Activated naive CD8-positive, alpha-beta T cell treated with anti-CD3 and anti-CD28 coated beads, Interleukin-2, amount 50 U/mL, for 24 hours (primary cell): ENCODE measurements at places on chromosomes 1 and 21.

GRCh38 chr1:10788592-10789006 lies 7.8 kb downstream of the CASZ1 start:
- no peaks in the 10 kb centered on the region for H3K36me3 ChIP-seq
- H3K4me3 ChIP-seq, result no peak overlapping the region
- H3K4me1 ChIP-seq, result peaks cover 4% of the 10 kb centered on the region
- peaks cover 31% of the 10 kb centered on the region for H3K27me3 ChIP-seq
- no peak overlapping the region for H3K27ac ChIP-seq

DNA sequence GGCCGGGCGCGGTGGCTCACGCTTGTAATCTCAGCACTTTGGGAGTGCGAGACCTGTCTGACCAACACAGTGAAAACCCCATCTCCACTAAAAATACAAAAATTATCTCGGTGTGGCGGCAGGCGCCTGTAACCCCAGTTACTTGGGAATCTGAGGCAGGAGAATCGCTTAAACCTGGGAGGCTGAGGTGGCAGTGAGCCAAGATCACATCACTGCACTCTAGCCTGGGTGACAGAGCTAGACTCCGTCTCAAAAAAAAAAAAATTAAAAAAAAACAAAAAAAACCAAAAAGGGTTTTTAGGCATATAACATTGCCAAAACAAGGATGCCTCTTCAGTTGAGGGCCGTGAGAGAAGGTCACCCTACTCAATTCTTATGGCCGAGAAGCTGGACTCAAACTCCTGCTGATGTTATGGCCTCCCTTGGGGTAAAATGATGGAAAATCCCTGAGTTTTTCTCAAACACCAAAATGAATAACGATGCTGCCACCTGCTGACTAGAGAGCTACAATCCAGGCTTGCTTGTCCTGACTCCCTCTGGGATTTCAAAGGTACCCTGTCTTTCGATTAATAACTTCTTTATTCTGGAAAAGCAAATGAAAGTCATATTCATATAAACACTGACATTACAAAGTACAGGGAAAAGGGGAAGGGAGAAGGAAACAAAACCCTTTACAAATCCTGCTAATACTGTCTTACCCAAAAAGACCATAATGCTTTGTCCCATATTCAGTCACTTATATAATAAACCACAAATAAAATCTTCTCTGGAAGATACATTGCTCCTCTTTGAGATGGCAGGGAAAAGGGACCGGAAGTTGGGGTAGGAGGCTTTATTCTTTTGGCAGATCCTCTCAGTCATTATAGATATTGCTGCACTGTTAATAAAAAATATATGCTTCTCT lies 10.7 kb downstream of the RAB42 start:
- no peak overlapping the region for H3K27ac ChIP-seq
- DNase-seq, result no peak
- no peak overlapping the region for H3K4me3 ChIP-seq
- H3K27me3 ChIP-seq, result no peaks in the 10 kb centered on the region

- H3K27ac ChIP-seq, result peak overlapping the region; percentile 96
- peak; percentile 17 for DNase-seq
- H3K4me3 ChIP-seq, result peak overlapping the region; percentile 36
- H3K27me3 ChIP-seq, result no peaks in the 10 kb centered on the region
These were observed 133.6 kb downstream of the TGFBR3 start for GRCh38 chr1:91752324-91752723.

- H3K36me3 ChIP-seq, result no peaks in the 10 kb centered on the region
- H3K27me3 ChIP-seq, result peaks cover 8% of the 10 kb centered on the region
- no peaks in the 10 kb centered on the region for H3K4me1 ChIP-seq
- no peak overlapping the region for H3K27ac ChIP-seq
- no peak overlapping the region for H3K4me3 ChIP-seq
These were observed 98.9 kb upstream of the DPYD start for GRCh38 chr1:98019747-98020146.

DNA sequence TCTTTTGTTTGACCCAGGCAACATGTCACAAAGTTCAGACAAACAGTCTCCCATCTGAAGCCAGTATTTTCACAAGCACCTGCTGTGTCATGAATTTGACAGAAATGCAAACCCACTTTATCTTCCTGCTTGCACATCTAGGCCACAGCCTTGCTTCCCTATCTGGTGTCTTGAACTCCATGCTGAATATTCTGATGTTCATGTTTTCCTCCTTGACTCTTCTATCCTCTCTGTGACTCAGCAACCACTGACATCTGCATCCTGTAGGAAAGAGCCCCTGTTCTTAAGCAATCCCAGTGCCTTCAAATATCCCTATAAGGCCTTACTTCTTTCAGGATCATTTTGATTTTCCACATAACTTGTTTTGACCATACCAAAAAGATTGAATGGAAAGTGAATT lies 6.5 kb downstream of the CD55 start:
- no peak for DNase-seq
- peak overlapping the region; percentile 51 for H3K27ac ChIP-seq

DNA sequence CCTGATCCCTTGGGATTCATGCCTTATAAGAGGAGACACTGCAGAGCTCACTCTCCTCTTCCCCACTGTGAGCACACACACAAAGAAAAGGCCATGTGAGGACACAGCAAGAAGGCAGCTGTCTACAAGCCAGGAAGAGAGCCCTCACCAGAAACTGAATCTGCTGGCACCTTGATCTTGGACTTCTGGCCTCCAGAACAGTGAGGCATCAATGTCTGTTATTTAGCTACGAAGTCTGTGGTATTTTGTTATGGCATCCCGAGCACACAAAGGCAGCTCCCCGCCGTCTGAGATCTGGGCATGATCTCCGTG lies 47.1 kb upstream of the RPL11 start:
- no peaks in the 10 kb centered on the region for H3K27me3 ChIP-seq
- H3K4me3 ChIP-seq, result no peak overlapping the region
- no peaks in the 10 kb centered on the region for H3K4me1 ChIP-seq
- H3K36me3 ChIP-seq, result no peaks in the 10 kb centered on the region
- no peak overlapping the region for H3K27ac ChIP-seq

GRCh38 chr1:25598879-25599278 lies 17.7 kb upstream of the MAN1C1 start:
- peaks cover 5% of the 10 kb centered on the region for H3K27me3 ChIP-seq
- H3K36me3 ChIP-seq, result no peaks in the 10 kb centered on the region
- DNase-seq, result no peak
- H3K27ac ChIP-seq, result no peak overlapping the region

DNA sequence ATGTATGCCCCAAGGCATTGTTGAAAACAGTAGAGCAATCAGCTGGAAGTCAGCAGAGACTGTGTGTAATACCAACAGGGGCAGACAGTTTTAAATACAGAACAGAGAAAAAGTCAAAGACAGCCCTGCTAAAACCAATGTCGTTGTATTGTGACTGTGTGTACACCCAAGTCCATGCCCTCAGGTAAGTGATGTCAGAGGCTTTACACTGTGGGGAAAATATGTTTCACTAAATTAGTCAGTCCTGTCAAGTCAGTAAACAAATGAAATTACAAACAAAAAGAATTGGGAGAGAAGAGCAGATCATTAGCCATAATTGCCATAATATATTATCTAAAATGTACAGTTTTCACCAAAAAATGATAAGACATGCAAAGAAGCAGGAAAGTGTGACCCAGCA lies 2.4 kb upstream of the CYP2J2 start:
- H3K4me1 ChIP-seq, result peaks cover 15% of the 10 kb centered on the region
- no peak overlapping the region for H3K4me3 ChIP-seq

DNA sequence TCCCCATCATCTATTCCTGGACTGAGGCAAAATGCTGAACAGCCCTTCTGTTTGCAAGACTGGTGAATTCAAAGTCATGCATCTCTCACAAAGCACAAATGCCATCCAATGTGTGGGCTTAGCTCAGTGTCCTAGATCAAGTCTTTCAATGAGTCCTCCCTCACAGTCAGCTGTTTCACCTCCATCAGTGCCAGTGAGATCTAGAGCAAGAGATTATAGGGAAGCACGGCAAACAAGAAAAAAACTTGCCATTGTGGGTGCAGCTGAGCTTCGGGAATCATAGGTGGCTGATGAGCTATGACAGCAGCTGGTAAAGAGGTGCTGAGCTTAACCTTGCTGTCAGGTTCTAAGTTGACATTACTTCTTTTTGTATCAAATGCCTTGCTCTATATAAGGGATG lies 130.2 kb downstream of the LMX1A start:
- H3K27me3 ChIP-seq, result peaks cover 2% of the 10 kb centered on the region
- H3K36me3 ChIP-seq, result no peaks in the 10 kb centered on the region
- DNase-seq, result no peak
- no peak overlapping the region for H3K4me3 ChIP-seq
- H3K27ac ChIP-seq, result no peak overlapping the region
- no peaks in the 10 kb centered on the region for H3K4me1 ChIP-seq

- peaks cover 77% of the 10 kb centered on the region for H3K4me1 ChIP-seq
- H3K4me3 ChIP-seq, result peak overlapping the region; percentile 29
- no peaks in the 10 kb centered on the region for H3K36me3 ChIP-seq
- H3K27ac ChIP-seq, result peak overlapping the region; percentile 66
These were observed 4.8 kb upstream of the IFNLR1 start for GRCh38 chr1:24191860-24192259.

DNA sequence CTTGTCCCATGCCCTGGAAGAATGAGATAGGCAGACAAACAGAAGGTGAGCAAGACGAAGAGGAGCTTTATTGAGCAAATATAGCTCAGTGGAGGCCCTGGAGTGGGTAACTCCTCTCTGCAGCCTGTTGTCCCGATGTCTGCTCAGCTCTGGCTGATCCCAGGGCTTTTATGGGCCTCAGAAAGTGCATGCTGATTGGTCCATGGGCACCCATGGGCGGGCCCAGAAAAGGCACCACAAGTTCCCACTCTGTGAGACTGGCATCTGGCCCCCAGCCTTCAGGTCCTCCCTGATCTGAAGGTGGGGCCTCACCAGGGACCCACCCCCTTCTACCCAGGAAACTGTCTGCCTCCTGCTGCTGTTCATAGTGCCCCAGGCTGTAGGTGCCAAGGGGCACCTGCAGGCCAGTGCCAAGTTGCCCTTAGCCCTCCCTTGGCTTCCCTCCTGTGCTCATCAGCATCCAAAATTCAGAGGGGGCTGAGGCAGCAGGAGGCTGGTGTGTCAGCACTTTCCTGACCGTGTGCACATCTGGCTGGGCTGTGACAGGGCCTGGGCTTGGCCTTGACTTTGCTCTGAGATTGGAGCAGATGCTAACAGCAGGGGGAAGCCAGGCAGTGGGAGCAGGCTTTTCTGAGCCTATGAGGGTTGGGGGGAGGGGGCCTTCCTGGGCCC lies 35.4 kb downstream of the ACTL8 start:
- no peaks in the 10 kb centered on the region for H3K36me3 ChIP-seq
- no peak overlapping the region for H3K27ac ChIP-seq
- peaks cover 14% of the 10 kb centered on the region for H3K27me3 ChIP-seq
- no peaks in the 10 kb centered on the region for H3K4me1 ChIP-seq

DNA sequence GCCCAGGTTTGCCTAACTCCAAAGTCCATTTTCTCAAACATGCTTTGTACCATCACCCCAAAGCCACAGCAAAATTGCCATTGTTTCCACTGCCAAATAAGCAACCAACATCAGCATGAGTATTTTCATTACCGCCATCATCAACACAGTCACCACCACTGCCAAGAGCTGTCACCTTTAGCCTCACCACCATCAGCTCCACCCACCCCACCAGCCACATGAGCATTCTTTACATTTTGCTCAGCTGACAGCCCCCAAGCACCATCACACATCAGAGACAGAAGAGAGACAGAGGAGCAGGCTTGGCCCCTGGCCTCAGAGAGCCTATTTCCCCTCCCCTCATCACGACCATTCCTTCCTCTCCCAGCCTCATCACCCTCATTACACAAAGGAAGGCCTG lies 42.7 kb downstream of the TAS1R2 start:
- H3K36me3 ChIP-seq, result no peaks in the 10 kb centered on the region
- DNase-seq, result no peak
- H3K4me3 ChIP-seq, result no peak overlapping the region
- no peaks in the 10 kb centered on the region for H3K4me1 ChIP-seq
- no peak overlapping the region for H3K27ac ChIP-seq

DNA sequence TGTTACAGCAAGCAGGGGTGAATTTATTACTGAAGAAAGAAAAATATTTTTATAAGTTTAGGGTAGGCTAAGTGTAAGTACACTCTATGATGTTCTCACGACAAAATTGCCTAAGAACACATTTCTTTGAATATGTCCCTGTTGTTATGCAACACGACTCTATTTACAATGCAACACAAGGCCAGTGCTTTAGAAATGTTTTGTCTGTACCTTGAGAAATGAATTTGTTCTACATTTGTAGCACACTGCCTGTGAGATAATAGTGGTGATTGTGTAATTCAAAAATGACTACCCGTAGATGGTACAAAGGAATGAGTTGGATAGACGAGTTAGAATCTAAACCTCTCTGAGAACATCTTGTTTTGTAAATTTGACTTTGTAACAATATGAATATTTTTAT lies 63.7 kb upstream of the IGSF5 start:
- H3K27ac ChIP-seq, result no peak overlapping the region
- no peaks in the 10 kb centered on the region for H3K27me3 ChIP-seq
- no peak overlapping the region for H3K4me3 ChIP-seq
- DNase-seq, result no peak
- no peaks in the 10 kb centered on the region for H3K4me1 ChIP-seq

- H3K4me3 ChIP-seq, result no peak overlapping the region
- H3K36me3 ChIP-seq, result peaks cover 1% of the 10 kb centered on the region
- no peak overlapping the region for H3K27ac ChIP-seq
- H3K27me3 ChIP-seq, result peaks cover 37% of the 10 kb centered on the region
- DNase-seq, result no peak
These were observed 635.9 kb downstream of the MATN1 start for GRCh38 chr1:30087465-30087864.

- DNase-seq, result no peak
- H3K4me3 ChIP-seq, result no peak overlapping the region
- H3K27me3 ChIP-seq, result no peaks in the 10 kb centered on the region
- peaks cover 26% of the 10 kb centered on the region for H3K36me3 ChIP-seq
- no peak overlapping the region for H3K27ac ChIP-seq
These were observed 12.9 kb upstream of the NUF2 start for GRCh38 chr1:163308811-163309210.

DNA sequence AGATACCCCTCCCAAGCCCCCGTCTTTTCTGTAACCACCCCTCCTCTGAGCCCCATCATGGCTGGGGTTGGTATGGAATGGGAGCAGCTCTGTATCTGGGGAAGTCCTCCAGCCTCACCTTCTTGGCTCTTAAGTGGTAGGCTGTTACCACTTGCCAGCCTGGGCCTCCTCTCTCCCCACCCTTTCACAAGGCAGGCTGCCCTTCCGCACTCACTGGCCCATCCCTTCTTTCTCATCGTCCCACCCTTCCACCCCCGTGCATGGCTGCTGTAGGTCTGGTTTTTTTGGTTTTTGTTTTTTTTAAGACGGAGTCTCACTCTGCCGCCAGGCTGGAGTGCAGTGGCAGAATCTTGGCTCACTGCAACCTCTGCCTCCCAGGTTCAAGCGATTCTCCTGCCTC lies 5.2 kb downstream of the CYB561D1 start:
- peaks cover 10% of the 10 kb centered on the region for H3K36me3 ChIP-seq
- DNase-seq, result no peak
- peaks cover 89% of the 10 kb centered on the region for H3K4me1 ChIP-seq
- H3K27me3 ChIP-seq, result no peaks in the 10 kb centered on the region

- H3K4me1 ChIP-seq, result peaks cover 5% of the 10 kb centered on the region
- no peak for DNase-seq
- H3K36me3 ChIP-seq, result no peaks in the 10 kb centered on the region
- H3K27me3 ChIP-seq, result peaks cover 2% of the 10 kb centered on the region
- no peak overlapping the region for H3K4me3 ChIP-seq
- no peak overlapping the region for H3K27ac ChIP-seq
These were observed 131.3 kb downstream of the SLC30A10 start for GRCh38 chr1:219797009-219797408.
